ENCODE measurements at places on chromosomes 4 and X.

DNA sequence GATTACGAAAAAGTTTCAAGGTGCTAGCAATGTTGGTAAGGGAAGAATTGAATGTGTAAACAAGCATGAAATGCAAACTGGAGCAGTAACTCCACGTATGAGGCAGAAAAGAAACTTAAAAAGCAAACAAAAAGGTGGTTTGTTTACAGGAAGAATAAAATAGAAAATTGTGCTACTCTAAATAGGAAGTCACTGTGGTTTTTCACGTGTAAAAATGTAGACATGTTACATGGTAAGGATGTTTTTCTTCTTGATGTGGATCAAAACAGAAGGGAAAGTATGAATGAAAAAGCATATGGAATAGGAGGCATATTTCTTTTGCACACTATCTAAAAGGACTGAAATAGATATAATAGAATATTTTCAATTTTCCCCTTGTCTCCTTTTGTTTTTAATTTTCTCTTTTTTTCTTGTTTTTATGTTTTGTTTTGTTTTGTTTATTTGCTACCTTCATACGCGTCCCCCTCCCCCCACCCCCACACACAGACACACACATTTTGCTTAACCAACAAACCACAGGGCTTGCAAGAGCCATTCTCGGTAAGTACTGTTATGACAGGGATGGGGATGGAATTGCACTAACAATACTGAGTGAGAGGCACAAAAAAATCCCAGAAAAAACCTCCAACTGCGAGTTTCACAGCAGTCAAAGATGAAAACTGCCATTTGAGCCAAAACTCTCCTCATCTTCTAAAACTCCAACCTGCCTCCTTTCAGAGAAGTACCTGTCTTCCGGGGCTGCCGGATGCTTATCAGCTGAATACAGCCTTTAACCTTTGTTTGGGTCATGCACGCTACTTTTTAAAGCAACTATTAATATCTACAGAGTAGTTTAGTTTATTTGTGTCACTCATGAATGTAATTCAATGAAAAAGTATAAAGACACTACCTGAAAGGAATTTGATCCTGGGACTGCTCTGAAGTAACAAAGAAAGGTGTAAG, 135.8 kb downstream of the IL15 start:
- no peak for DNase-seq

GRCh38 chr4:151573945-151574344, 165.0 kb downstream of the FHIP1A start:
- no peak for DNase-seq

GRCh38 chr4:75976177-75976576, 14.6 kb downstream of the SDAD1 start:
- no peak for DNase-seq

DNA sequence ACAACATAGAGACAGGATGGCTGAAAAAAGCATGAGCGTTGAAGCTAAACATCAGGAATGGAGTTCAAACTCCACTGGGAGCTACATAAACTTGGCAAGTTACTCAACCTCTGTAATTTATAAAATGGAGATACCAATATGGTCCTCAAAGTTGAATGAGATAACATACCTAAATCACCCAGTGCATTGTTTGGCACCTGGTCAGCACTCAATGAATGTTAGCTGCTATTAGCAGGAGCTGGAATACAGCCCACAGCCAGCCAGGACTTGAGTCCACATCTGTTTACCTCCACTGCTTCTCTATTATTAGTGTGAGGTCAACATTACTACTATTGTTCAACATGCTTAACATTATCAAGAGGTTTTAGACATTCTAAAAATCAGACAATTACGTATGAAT, 97.9 kb downstream of the NR3C2 start:
- no peak for DNase-seq

DNA sequence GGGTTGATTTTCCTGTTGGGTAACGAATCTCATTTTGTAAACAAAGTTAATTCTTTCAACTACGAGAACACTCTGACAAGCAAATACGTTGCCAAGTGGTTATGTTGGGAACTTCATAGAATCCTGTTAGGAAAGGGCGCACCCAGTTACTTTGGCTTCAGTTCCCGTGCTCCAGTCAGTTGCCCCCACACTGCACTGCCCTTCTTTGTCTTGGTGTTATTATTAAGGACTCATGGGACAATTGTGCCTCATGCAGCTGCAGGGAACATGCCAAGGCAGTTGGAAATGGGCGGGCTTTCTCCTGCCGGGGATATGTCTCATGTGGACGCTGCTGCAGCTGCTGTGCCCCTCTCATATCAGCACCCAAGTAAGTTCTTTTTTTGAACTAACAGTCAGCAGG, 28.9 kb downstream of the OFD1 start:
- DNase-seq, result peak; percentile 64

DNA sequence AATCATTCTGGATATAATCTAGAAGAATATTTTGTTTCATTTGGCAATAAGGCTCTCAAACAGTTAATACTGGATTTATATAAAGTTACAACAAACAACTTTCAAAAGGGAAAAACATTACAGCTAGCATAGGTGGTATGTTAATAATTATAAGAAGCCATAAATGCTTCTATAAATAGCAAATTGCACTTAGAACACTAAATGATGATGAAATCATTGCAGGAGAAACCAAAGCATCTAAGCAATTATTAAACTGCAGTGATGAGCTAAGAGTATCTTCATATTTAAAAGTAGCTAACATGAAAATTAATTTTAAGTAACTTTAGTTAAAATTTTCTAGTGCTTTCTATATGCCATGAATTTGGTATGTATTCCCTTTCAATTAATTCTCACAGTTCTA, 189.5 kb downstream of the CENPC start:
- no peak for DNase-seq

DNA sequence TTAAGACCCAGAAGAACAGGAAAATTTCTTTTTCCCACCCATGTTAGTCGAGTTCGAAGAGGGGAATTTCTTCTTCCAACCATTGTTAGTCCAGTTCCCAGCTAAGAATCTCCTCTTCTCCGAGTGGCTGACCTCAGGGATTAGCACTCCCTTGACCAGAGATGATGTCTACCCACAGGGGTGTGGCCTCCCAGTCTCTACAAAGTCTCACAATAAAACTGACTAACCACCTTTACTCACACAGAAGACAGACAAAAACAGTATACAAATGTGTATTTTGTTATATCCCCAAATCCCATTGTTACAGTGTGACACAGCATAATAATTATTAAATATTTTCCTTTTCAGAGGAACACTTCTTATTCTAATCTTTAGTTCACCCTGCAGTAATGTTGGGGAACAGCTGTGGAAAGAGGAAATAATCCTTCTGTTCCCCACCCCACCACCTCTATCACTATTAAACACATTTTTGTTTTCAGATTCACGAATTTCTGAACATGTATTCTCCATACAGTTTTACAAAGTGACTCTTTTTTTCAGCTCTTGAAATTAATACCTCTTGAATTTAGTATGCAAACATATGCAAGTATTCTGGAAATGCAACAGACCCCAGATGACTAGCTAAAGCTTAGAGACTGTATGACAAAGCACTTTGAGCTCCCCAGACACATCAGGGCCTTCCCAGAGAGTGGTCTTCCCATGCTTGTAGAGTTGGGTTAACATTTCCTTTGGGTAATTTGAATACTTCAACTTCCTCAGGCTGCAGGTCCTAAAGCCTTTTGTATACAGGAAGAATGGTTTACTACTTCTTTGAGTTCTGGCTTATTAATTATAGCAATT, 62.5 kb upstream of the NFKB1 start:
- no peak for DNase-seq

- DNase-seq, result no peak
Observed at GRCh38 chr4:66572949-66573348, 902.7 kb upstream of the EPHA5 start.

- no peak for DNase-seq
Observed at GRCh38 chr4:132770776-132771175, 378.3 kb upstream of the PCDH10 start.

GRCh38 chr4:7824218-7824617, 115.4 kb downstream of the AFAP1 start:
- no peak for DNase-seq

GRCh38 chr4:165539801-165540200, 161.0 kb downstream of the CPE start:
- no peak for DNase-seq

DNA sequence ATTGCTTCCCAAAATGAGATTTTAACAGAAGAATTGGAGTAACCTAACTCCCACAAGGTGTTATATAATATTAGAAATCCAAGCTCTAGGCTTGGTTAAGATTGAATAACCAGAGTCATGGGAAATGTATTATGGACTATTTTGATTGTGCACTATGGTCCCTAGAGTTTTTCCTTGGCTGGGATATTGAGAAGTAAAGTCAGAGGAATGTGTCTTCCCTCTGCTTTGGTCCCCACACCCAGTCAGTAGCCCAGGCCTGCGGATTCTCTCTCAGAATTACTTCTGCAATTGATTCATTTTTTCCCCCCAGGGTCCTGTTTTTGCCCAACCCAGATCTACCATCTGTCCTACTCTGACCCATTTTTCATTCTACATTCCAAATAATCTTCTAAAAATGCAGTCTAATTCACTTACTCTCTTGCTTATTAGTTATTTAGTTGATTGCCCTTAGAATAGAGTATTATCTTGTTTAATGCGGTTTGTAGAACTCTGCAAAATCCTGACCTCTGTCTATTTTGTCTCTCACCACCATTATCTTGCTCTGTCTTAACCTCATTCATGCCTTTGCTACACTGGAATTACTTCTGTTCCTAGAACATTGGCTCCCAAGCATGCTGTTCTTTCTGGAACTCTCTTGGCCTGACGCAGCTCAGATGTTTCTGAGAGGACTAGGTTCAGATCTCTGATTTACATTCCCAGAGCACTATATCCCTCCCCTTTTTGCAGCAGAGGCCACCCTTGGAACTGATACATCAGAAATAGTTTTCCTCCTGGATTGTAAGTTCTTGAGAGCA, 23.6 kb downstream of the GUCY1A1 start:
- DNase-seq, result no peak

GRCh38 chr4:153939570-153939969, 150.7 kb upstream of the SFRP2 start:
- DNase-seq, result no peak

- DNase-seq, result no peak
Observed at GRCh38 chr4:147725673-147726072, 6.2 kb upstream of the ARHGAP10 start.

GRCh38 chr4:81494031-81494431, 22.3 kb upstream of the RASGEF1B start:
- no peak for DNase-seq

GRCh38 chrX:150605603-150606002, 37.2 kb downstream of the MTM1 start:
- DNase-seq, result no peak

DNA sequence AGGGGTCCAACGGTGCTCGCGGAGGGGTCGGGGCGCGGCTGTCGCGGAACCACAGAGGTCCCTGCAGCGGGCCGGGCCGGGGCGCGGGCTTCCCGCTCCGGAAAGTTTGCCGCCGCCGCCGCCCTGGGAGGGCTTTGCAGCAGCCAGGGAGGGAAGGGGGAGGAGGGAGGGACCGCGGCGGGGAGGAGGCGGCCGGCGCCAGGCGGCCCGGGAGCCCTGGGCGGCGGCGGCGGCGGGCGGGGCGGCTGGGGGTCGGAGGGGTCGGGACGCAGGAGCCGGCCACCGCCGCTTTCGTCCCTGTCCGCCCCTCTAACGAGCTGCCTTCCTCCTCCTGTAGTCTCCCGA, 375 bp downstream of the FGFR3 start:
- DNase-seq, result no peak

GRCh38 chr4:45043911-45044310, 317.6 kb upstream of the GNPDA2 start:
- no peak for DNase-seq

DNA sequence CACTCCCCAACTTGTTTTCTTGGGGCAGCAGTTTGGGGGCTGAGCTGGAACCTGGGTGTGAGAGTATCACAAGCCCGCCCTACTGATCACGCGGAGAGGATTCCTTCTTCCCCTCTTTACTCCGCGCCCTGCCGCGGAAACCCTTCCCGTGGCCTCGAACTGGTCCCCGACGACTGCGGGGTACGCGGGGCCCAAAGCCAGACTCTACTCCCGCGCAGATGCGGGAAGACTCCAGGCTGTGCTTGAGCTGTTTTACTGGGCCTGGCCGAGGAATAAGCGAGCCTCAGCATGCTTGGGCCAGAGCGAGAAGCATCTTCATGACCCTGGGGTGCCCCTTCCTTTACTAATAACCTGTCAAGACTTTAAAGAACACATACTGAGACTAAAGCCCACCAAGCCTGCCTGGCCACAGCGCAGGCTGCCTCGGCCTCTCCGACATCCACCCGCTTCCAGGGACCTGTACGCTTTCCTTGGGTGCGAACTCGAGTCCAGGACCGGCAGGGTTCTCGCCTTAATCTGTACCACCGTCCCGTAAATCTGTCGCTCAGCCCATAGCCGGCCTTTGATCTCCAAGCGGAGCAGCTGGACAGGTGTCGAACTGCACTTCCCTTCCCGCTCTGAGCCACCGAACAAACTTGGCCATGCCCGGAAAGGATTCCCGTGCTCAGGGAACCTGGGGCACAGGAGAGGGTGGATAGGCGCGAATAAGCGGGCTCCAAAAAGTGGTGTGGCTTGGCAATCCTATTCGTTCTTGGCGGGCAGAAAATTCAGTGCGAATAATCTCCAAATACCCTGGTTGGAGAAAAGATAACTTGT, 55.0 kb upstream of the TMEM33 start:
- no peak for DNase-seq

GRCh38 chr4:40455340-40455902, 120.3 kb downstream of the CHRNA9 start:
- no peak for DNase-seq

- no peak for DNase-seq
Observed at GRCh38 chr4:2101346-2102044, 42.4 kb downstream of the NAT8L start.

DNA sequence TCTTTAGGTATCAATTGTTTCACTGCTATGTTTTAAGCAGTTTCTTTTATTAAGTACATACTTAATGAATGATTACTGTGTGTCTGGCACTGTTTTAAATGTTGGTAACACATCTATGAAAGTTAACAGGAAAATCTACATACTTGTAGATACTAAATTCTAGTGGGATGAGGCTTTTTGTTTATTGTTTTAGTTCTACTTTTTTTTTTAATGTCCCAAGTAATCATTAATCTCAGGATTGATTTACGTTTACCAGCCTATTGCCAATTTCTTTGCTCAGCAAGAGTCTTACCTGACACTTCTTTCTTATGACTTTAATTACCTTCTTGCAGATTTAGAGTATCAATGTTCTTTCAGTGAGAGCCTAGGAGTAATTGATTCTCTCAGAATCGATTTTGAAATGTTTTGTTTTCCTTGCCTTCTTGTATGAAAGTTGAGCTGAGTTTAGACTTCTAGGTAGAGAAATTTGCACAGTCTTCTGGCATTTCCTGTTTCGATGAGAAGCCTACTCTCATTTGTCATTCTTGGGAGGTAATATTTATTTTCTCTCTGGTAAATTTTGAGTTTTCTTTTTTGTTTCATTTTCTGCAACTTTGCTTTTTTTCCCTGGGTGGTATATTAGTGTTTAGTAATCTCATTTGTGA, 235.2 kb upstream of the ANKRD50 start:
- DNase-seq, result no peak

GRCh38 chr4:26746802-26747213, 113.8 kb upstream of the STIM2 start:
- no peak for DNase-seq

GRCh38 chr4:122643257-122643656, 22.4 kb upstream of the IL21 start:
- no peak for DNase-seq

- no peak for DNase-seq
Observed at GRCh38 chrX:107857837-107858236, 32.2 kb downstream of the MID2 start.

Data from Ammon's horn (tissue), 1 donor.